AG10803 (cell line): ENCODE measurements at places on chromosomes 11 and 22.
A peak's percentile ranks its signal among the peaks of the same experiment; 100 is the strongest.

- DNase-seq, result no peak
Observed at GRCh38 chr22:49392841-49393510, 434.7 kb downstream of the BRD1 start.

DNA sequence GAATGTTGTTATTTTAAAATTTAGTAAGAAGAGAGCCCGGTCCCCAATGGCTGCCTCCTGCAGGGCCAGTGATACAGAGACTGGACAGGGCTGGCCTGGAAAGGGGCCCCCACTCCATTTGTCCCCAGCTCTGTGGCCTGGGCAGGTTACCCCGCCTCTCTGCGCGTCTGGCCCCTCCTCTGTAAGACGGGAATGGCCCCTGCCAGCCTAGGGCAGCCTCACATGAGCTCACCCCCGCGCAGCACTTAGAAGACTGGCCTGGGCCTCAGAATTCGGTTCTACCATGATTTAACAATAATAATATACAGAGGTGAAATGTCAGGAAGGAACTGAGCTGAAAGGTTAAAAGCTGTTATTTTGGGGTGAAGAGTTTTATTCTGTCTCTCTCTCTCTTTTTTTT is 1.3 kb downstream of the APOBEC3G start:
- no peak for DNase-seq

DNA sequence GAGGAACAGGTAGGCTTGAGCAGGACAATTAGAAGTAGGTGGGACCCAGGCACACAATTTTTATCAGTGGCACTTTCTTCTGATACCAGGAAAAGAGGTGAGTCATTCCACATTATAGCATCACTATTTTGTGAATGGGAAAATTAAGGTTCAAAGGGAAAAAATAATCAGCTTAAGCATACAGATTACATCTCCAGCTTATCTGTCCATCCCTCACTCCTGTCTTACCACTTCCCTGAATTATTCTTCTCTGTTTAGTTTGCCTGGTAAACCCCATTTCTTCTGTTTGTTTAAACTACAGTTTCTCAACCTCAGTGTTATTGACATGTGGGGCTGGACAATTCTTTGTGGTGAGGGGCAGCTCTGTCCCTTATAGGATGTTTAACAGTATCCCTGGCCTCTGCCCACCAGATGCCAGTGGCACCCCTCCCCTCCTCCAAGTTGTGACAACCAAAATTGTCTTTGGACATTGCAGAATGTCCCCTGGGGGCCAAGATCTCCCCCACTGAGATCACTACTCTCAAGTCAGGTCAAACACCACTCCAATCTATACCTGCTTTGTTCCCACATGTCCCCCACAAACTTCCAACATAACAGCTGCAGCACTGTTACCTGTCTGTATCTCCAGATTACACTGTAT is 8.5 kb upstream of the XBP1 start:
- no peak for DNase-seq

DNA sequence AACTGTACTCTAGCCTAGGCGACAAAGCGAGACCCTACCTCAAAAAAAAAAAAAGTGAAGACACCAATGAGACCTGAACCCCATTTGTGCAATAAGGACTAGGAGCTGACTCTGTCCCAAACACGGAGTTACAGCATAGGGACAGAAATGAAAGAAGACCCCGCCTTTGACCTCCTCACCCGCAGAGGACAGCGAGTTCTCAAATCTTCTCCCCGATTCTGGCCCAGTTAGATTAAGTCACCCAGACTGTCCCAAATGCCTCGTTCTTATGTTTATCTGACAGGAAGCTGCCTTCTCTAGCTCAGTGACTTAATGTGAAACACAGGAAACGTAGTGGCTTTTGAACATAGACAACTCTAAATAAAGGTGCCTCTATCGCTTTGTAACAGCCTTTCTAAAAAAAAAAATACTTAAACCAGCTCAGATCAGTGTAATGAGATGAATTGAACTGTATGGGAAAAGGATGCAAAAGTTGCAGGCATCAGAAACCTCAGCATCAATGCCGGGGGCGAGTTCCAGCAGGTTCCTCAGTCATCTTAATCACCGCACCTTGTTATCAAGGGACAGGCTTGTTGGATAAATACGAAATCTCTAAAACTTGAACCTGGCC is 10.6 kb downstream of the MYH9 start:
- DNase-seq, result no peak

GRCh38 chr11:95375451-95375850 is 144.4 kb upstream of the SESN3 start:
- DNase-seq, result no peak

- peak; percentile 52 for DNase-seq
Observed at GRCh38 chr11:109123816-109124787, 297.9 kb upstream of the C11orf87 start.

DNA sequence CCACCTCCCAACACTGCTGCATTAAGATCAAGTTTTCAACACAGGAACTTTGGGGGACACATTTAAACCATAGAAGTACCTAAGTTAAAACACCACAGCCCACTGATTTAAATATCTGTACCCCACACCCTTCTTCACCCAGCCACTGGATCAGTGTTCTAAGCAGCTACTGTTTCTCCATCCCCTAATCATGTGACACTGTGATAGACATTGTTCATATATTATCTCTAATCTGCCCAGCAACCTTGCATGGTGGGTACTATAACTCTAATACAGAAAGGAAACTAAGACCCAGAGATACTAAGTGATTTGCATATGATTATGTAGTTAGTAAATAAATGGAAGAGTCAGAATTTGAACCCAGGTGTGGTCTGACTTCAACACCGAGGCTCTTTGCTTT is 70.5 kb upstream of the NNMT start:
- DNase-seq, result no peak

DNA sequence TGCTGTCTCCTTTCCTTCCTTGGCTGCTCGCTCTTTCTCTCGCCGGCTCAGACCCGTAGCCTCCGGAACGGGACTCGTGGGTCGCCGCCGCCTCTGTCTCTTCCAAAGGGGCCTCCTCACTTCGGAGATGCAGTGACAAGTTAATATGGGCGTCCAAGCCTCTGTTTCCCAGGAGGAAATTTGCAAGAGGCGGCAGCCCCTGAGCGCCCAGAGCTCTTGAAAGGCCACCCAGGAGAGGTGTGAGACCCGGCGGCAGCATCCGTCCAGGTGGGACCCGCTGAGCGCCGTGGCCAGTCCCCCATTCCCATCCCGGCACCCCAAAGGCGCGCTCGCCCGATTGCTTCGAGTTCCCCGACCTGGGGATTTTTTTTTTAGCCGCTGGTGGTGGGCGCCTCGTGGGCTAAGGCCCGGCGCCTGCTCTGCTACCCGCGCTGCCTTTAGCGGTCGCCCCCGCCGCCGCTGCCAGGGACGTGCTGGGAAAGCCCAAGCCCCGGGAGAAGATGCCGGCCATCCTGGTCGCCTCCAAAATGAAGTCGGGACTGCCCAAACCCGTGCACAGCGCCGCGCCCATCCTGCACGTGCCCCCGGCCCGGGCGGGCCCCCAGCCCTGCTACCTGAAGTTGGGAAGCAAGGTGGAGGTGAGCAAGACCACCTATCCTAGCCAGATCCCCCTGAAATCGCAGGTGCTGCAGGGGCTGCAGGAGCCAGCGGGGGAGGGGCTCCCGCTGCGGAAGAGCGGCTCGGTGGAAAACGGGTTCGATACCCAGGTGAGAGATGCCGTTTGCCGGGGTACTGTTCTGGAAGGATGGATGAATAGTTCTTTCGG is 772 bp downstream of the NAV2 start:
- no peak for DNase-seq

- peak; percentile 0 for DNase-seq
Observed at GRCh38 chr11:49208006-49208721, at the start of gene FOLH1. Gene FOLH1, minus strand, starts transcription at chr11:49208602. Its CDS starts 193 bp downstream, at chr11:49208409.

DNA sequence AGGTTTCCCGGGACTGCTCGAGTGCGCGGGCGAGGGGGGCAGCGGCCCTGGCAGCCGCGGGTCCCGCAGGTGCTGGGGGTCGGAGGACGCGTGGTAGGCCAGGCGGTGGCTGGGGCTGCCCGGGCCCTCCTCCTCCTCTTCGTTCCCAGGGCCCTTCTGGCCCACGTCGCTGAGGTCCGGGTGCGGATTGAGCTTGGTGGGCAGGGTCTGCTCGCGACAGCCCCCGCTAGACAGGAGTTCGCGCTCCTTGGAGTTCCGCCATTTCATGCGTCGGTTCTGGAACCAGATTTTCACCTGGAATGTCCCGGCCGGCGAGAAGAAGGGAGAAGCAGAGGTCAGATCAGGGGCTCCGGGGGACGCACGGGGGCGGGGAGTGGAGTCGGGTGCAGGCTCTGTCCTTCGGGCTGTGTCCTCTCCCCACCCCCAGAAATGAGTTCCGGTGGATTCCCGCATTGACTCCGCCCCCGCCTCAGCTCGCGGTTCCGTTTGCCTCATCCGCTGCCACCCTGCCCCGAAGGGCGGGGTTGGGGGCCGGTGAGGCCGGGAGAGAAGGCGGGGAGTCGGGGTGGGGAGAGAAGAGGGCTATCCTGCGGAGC is 3.9 kb downstream of the DBX1 start:
- no peak for DNase-seq

GRCh38 chr11:59173080-59173963 is 1.4 kb downstream of the DTX4 start:
- DNase-seq, result peak; percentile 17

- no peak for DNase-seq
Observed at GRCh38 chr11:125470355-125470754, 25.7 kb downstream of the FEZ1 start.

DNA sequence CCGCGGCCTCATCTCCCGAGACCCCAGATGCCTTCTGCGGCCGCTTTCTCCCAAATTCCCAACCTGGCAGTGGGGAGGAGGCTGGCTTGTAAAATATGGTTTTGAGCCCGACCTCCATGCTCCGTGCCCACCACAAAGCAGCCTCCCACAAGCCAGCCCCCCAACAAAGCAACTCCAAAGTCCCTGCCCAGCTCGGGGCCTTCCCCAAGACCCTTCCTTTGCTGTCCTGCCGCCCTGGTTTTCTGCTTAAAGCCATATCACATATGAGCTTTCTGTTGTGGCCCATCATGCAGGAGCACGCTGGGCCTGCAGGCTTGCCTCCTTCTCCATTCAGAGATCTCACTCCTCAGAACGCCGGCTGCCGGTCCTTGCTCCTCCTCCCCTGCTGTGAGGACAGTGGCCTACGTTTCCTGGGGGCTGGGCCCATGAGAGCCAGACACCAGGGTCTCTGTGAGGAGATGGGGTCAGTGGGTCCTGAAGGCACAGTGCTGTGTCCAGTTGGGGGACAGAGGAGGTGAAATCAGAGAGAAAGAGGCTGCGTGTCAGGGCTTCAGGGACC is 680.0 kb downstream of the BRD1 start:
- DNase-seq, result no peak

- no peak for DNase-seq
Observed at GRCh38 chr11:133910101-133910500, 46.7 kb downstream of the IGSF9B start.

DNA sequence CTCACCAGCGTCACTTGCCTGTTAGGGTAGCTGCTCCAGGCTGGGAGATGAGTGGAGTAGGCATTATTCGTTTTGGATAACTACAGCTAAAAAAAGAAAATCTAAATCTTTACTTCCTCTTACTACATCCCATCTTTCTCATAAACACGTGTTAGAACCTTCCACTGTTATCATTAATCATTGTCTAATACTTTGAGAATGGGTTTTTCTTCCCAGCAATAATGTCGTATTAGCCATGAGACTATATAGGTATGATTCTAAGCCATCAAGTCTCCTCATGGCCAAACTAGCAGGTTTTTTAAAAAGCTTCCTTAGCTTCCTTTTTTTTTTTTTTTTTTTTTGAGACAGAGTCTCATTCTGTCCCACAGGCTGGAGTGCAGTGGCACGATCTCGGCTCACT is 3.9 kb upstream of the TEF start:
- DNase-seq, result no peak

- DNase-seq, result no peak
Observed at GRCh38 chr22:20442485-20443284, 5.1 kb upstream of the SCARF2 start.
